ENCODE measurements at places on chromosomes 12 and 14.

DNA sequence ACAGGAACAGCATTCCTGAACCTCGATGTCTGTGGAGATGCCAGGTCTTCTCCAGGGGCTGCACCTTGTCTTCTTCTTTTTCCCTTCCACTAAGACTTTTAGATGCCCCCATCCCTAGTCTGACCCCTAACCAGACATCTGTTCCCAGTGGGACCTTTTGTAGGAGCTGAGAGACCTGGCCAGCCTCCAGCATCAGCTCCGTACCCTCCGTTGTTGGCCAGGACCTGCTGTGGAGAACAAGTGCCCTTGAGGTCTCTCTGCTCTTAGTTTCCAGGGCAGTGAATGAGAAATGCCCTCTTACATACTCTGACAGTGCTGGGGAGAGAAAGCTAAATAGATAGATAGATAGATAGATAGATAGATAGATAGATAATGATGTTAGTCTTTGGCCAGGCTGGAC is 16.8 kb upstream of the SDR39U1 start:
- no peak for DNase-seq

DNA sequence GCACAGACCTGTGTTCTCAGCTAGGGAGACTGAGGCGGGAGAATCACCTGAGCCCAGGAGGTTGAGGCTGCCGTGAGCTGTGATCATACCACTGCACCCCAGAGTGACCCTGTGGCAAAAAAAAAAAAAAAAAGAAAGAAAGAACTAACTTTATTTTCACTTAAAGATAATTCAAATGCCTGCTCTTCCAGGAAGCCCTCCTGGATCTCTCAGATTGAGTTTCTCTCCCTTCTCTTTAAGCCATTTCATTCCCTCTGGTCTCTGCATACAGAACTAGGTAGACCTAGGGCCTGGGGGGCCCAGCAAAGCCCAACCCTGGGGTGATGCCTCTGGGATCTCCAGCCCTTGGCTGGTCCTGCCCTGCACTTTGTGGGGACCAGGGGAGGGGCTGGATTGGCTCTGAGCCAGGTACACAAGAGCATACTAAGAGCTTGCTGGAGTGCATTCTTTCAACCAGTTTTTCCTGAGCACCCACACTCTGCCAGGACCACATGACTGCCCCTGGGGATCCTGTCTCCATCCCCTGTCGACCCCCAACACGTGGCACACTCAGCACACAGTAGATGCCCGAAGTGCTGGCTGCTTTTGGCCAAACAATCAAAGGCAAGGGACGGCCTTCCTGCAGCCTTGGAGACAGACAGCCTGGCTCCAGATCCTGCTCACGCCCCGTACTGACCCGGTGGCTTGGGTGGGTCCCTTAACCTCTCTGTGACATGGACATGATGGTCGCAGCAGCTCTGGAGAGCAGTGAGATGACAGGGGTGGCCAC is 52.7 kb downstream of the CYP46A1 start:
- no peak for DNase-seq

DNA sequence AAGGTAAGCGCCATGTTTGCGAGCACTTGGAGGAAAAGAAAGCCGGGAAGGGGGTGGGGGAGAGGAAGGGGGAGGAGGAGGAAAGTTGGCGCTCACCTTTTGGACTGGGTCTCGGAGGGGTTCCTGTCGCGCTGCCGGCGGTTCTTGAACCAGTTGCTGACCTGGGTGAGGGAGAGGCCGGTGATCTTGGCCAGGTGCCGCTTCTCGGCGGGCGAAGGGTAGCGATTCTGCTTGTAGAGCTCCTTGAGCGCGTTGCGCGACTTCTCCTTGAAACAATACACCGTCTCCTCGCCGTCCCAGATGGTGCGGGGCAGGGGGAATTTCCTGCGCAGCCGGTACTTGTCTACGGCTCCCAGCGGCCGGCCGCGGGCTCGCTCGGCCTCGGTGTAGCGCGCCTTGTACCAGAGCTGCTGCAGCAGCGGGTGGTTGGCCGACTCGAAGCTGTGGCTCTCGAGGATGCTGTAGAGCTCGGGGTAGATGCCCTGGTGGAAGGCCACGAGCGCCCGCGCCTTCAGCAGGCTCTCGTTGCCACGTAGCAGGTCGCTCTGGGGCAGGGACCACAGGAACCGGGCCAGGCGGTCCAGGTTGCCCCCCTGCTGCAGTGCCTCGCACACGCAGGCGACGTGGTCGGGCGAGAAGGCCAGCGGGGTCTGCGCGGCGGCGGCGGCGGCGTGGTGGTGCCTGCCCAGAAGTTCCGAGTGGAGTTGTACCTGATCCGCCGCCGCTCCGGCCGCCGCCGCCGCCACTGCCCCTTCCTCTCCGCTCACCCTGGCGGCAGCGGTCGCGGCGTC is 840 bp downstream of the SIX4 start:
- DNase-seq, result no peak

DNA sequence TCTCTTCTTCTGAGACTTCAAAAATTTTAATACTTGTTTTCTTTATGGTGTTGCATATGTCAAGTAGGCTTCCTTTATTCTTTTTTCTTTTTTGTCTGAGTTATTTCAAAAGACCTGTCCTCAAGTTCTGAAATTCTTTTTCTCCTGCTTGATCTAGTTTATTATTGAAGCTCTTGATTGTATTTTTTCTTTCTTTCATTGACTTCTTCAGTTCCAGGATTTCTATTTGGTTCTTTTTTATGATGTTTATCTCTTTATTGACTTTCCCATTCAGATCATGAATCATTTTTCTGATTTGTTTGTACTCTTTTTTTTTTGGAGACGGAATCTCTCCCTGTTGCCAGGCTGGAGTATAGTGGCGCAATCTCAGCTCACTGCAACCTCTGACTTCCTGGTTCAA is 34.1 kb downstream of the IFT43 start:
- DNase-seq, result no peak

- no peak for DNase-seq
These were observed 3.4 kb downstream of the GSG1 start for GRCh38 chr12:13099844-13100604.
